Fibroblast of the aortic adventitia (primary cell): ENCODE measurements at places on chromosomes 7 and 10. TPM values are rescaled to one million over a fixed set of nuclear protein-coding genes. Genes with fewer than 3 reads are reported as not detected.
A peak's percentile ranks its signal among the peaks of the same experiment; 100 is the strongest.

- DNase-seq = peak; percentile 35
Measured at GRCh38 chr7:98998821-98999725, 120.7 kb downstream of the TRRAP start.

DNA sequence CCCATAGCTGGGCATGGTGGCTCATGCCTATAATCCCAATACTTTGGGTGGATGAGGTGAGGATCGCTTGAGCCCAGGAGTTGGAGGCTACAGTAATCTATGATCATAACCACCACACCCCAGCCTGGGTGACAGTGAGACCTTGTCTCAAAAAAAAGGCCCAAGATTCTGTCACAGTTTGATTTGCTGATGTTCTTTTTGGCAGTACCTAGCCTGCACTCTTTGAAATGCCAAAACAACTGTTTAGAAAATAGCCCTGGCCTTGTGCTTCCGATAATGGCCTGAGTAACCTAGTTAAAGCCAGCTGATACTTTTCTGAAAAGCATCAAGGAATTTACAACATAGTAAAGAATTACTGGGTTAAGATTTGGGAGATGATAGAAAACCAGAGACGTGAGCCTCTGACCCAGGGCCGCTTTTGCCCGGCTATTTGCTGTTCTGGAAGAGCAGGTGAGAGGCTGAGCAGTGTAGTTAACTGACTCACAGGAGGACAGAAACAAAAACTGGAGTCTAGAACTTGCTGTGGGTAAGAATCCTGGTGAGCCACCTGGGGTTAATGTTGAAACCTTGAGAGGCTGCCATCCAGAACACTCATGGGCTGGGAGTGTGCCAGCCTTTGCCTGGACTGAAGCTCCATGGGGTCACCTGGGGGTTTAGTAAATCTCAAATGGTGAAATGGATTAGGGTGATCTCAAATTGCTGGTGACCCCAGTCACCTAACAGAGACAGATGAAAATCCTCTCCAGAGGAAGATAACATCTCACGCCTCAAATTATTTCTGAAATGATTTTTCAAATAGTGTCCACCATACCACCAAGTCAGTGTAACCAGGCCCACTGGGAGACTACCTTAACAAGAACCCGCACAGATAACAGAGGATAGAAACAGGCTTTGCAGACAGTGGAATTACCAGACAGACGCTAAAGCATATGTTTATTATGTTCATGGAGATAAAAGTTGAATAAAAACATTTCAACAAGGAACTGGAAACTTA, 51.8 kb downstream of the GALNT11 start:
- DNase-seq = peak; percentile 14

DNA sequence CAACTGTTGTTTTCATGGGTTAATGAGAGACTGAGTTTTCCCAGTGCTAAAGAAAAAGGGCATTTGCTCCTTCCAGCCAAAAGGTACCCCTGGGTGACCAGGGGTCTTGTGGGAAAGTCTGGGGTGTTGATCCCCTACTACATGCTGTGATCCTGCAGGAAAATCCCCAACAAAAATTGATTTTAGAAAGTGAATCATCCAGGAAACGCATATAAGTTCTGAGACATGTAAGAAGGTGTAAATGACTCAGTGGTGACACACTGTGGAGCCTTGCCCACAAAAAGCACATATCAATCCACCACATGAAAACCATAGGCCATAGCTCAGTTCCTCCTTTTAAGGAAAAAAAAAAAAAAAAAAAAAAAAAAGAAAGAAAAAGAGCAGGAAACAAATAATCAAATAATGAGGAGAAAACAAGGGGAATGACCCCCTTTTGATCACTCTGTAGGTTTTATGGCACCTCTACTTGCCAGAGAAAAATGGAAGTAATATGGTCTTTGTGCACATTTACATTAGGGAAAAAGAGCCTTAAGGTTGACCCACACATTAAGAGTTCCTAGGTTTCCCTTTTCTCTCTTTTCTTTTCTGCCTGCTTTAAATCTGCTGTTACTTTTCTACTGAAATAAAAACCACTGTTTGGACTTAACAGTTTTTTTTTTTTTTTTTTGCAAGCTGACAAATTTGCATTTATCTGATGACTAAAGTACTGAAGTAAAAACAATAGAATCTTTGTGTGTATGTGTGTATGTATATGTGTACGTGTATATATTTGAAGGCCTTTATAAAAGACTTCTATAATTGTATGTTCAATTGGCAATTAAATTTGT, 386.0 kb downstream of the KIF20B start:
- peak; percentile 2 for DNase-seq

- DNase-seq = no peak
Measured at GRCh38 chr7:126486806-126487205, 765.9 kb downstream of the GRM8 start.

GRCh38 chr7:79272066-79272669, 181.3 kb downstream of the MAGI2 start:
- peak; percentile 74 for DNase-seq

GRCh38 chr10:43035800-43036199, 41.1 kb upstream of the RET start:
- no peak for DNase-seq

- no peak for DNase-seq
Measured at GRCh38 chr7:133016604-133017003, 65.3 kb downstream of the CHCHD3 start.

DNA sequence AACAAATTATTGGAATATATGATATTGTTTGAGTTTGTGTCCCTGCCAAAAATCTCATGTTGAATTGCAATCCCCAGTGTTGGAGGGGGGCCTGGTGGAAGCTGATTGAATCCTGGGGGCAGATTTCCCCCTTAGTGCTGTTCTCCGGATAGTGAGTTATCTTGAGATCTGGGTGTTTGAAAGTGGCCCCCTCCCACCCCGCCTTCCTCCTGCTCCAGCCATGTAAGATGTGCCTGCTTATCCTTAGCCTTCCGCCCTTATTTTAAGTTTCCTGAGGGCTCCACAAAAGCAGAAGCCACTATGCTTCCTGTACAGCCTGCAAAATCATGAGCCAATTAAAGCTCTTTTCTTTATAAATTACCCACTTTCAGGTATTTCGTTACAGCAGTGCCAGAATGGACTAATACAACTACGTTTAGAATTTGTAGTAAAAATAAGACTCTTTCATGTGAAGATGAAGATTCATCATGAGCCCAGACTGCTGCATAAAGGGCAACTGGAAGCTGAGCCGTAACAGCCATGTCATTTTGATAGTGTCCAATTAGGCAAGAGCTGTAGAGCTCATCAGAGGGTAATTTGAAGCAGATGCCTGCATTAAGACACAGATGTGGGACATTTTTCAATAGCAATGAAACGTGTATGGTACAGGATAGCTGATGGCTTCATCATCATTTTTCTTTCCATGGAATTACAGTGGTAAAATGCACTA, 1007.2 kb downstream of the REEP3 start:
- DNase-seq = no peak

DNA sequence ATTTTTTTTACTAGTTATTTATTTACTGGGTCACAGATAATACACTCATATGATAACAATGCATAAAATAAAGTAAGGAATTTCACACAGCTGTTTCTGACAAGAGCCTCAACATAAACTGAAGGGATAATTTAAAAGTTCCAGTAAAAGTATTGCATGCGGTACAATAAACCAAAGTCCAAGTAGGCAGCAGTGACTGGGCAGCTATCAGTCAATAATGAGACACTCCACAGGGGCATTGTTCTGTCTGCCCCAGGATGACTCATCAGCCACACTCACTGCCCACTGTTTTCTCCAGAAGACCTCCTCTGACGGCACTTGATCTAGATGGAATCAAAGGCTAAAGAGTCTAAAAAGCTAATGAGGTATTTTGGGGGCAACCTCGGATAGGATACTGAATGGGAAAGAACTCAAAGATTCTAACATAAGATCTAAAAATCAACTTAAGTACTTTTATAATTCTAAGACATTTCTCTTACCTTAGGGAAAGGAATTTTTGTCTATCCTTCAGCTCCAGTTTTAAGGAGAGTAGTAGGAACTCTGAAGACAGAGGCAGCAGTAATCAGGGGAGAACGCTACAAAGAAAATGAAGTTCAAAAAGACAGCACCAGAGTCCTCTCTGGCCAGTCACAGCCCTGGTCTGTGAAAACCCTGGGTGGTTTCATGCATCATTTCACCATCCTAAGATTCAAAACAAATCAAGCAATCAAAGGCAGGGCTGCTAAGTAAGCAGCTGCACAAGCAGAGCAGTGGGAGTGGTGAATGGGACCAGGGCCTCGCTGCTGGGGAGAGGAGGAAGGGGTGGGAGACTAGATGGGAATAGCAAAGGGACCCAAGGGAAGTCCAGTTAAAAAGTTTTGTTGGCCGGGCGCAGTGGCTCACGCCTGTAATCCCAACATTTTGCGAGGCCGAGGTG, 175.1 kb downstream of the AVL9 start:
- peak; percentile 12 for DNase-seq

DNA sequence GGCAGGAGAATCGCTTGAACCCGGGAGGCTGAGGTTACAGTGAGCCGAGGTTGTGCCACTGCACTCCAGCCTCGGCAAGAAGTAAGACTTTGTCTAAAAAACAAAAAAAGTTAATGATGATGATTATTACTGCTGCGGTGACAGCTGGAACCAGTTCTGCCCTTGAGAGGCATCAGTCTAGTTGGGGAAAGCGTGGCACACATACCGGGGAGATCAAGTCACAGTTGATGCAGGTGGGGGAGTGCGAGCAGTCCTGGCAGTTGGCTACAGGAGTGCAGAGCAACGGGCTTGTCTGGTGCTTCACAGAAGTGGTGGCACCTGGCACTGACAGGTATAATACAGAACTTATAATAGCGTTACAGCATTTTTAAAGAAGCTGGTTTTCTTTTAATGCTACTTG, 173.0 kb downstream of the ARHGAP21 start:
- DNase-seq = no peak

- DNase-seq = no peak
Measured at GRCh38 chr7:46671108-46671769, 750.2 kb upstream of the IGFBP3 start.

- no peak for DNase-seq
Measured at GRCh38 chr10:75828413-75828812, 397.0 kb downstream of the LRMDA start.

GRCh38 chr7:77184990-77185389, 14.6 kb downstream of the FGL2 start:
- DNase-seq = peak; percentile 81

- DNase-seq = peak; percentile 58
Measured at GRCh38 chr10:58969576-58969975, 206.9 kb upstream of the PHYHIPL start.

GRCh38 chr10:49682879-49683278, 3.4 kb downstream of the C10orf53 start:
- no peak for DNase-seq

DNA sequence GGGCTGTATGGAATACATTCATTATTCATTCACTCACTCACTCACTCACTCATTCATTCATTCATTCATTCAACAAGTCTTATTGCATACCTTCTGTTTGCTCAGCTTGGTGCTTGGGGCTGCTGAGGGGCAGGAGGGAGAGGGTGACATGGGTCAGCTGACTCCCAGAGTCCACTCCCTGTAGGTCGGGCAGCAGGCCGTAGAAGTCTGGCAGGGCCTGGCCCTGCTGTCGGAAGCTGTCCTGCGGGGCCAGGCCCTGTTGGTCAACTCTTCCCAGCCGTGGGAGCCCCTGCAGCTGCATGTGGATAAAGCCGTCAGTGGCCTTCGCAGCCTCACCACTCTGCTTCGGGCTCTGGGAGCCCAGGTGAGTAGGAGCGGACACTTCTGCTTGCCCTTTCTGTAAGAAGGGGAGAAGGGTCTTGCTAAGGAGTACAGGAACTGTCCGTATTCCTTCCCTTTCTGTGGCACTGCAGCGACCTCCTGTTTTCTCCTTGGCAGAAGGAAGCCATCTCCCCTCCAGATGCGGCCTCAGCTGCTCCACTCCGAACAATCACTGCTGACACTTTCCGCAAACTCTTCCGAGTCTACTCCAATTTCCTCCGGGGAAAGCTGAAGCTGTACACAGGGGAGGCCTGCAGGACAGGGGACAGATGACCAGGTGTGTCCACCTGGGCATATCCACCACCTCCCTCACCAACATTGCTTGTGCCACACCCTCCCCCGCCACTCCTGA, 2.4 kb downstream of the EPO start:
- no peak for DNase-seq

- DNase-seq = no peak
Measured at GRCh38 chr7:12695965-12696364, 8.5 kb downstream of the ARL4A start.

DNA sequence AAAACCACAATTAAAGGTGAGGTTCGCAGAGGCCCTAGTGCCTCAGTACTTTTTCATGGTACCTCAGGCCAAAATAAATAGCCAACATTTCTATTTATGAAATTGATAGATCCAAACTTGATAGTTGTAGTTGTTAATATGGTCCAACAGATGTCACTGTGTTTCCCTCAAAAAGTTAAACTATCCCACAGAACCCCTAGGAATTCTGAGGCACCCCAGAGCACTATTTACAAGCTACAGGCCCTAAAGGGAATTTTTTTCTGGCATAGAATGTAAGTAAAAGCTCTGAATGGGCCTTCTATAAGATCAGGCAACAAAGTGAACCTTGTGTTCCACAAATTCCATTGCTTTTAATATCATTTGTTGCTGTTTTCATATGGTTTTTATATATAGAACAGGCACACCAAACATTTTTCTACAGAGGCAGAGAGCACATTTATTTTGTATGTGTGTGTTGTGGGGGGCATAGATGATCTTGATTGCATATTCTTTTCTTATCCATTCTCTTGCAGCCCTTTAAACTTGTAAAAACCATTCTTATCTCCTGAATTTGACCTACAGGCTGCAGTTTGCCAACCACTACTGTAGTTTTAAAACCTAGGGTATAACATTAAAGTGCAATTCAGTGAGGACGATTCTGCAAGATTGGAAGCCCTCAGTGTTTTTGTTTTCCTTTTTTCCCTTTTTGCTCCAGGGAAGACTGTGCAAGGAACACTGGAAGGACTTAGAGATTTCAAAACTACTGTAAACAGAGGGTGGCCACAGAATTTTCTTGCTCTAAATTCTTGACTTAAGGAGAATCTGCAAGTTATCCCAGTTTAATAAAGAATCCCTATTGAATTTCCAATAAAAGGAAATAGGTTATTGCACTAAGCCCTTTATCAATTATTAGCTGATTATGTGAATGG, 3.5 kb upstream of the ARL4A start:
- peak; percentile 53 for DNase-seq

GRCh38 chr7:100342765-100343164, 15.2 kb upstream of the PILRB start:
- DNase-seq = no peak

DNA sequence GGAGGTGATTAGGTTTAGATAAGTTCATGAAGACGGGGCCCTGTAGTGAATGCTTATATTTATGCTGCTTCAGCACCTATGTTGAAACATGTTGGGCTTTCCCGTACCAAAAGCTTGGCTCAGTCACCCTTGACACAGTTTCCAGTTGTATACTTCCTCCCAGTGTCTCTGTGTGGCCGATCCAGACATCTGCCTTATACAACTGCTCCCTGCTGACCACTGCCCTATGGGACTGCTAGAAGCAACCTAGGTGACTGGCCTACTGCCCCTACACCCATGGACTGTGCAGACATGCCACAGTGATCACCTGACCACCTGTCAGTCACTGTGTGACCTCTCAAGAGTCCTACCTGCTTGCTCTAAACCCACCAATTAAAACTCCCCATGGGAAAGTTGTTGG, 22.6 kb upstream of the TSPAN13 start:
- no peak for DNase-seq

GRCh38 chr10:107952649-107953556, 788.4 kb upstream of the SORCS1 start:
- DNase-seq = no peak

The CC2D2B gene
- total RNA-seq = 0.09 TPM in 1 of 2 replicates, not detected in the other

The SPDYE9 gene
- total RNA-seq = 0.08 TPM in 1 of 2 replicates, not detected in the other

The SPDYE16 gene
- 0.09 and 0.33 TPM in 2 replicates for total RNA-seq

The H2BK1 gene
- total RNA-seq = not detected in 2 replicates

The CPA2 gene
- not detected in 2 replicates for total RNA-seq

The KCNMA1 gene
- 40.1 and 106 TPM in 2 replicates for total RNA-seq
